ENCODE measurements at places on chromosomes 6 and 20.

GRCh38 chr6:54805077-54805476 is 41.5 kb upstream of the FAM83B start:
- no peak for DNase-seq

- no peak for DNase-seq
Measured at GRCh38 chr20:6908673-6909072, 141.2 kb downstream of the BMP2 start.

GRCh38 chr6:2810092-2810671 is 31.5 kb downstream of the SERPINB1 start:
- no peak for DNase-seq

- DNase-seq = no peak
Measured at GRCh38 chr6:139534472-139535115, 160.1 kb upstream of the CITED2 start.

GRCh38 chr20:53929974-53930650 is 140.3 kb downstream of the BCAS1 start:
- DNase-seq = no peak

DNA sequence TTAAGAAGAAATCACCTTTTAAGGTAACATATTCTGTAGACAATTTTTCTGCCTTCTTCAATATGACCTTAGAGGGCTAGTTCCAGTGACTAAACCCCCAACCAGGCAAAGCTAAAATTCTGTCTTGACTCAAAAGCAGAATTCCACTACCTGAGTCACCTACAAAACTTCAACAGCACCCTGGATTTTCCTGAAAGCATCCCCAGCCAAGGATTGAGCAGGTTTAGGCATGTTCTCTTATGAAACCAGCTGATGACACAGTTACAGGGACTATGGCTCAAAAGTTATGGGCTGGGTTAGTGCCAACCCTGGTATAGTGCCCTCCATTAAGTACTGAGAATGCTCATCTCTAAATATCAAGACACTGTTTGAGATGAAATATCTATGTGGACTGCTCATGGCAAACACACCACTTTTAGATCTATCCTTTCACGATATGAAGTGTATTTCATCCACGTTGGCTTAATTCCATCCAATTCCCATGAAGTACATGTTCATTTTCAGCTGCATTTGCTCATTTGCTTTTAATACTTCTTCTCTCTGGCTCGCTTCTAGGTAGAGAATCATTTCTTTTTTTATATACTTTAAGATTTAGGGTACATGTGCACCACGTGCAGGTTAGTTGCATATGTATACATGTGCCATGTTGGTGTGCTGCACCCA is 53.6 kb upstream of the TNFAIP3 start:
- DNase-seq = no peak

DNA sequence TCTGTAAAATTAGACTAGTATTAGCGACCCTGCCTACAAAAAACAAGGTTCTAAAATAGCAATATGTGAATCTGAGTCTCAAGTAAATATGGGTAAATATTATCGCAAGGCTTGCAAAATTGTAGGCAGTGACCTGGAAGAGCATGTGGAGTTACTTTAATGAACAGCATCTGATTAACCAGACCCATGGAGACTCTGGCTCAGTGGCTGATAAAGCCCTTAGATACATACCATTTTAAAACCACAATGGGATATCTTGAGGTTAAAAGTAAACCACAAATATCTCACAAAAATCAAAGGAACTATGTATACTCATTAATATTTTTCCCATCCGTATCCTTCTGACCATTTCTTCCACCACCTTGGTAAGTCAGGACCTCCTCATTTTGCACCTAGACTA is 187.0 kb downstream of the MTFR2 start:
- DNase-seq = no peak

DNA sequence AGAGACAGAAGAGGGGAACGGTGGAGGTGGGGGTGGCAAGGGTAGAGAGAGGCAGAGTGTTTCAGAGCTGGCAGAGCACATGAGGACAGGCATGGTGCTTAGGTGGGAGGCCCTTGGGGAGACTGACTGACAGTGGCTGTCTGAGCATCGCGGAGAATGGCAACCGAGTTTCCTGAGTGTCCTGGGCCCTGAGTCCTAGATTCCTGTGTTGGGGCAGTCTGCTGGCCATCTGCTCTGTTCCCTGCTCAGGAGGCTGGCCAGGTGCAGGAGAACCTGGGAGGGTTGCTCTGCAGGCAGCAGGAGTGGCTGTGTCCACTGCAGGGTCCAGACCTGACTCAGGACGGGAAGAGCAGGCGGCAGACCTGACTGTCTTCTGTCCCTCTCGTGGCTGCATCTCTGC is 248.9 kb downstream of the LRFN2 start:
- DNase-seq = no peak

DNA sequence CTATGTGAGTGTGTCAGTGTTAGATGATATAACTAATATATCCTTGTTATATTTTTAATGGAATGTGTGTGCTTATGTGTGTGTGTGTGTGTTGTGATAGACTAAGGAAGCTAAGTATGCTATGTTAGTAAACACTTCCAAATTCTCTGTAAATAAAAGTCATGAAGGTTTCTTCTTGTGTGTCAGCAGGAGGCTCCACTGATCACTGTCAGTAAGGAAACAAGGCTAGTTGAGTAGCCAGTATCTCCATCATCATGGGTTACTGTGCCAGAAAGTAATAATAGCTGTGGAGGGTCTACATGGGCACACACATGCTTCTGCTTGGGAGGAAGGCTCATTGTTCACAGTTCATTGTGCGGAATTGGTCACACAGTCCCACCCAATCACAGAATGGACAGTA is 302.8 kb upstream of the RNF217 start:
- DNase-seq = no peak

- DNase-seq = no peak
Measured at GRCh38 chr6:43219814-43220213, 9.5 kb downstream of the DNPH1 start.

DNA sequence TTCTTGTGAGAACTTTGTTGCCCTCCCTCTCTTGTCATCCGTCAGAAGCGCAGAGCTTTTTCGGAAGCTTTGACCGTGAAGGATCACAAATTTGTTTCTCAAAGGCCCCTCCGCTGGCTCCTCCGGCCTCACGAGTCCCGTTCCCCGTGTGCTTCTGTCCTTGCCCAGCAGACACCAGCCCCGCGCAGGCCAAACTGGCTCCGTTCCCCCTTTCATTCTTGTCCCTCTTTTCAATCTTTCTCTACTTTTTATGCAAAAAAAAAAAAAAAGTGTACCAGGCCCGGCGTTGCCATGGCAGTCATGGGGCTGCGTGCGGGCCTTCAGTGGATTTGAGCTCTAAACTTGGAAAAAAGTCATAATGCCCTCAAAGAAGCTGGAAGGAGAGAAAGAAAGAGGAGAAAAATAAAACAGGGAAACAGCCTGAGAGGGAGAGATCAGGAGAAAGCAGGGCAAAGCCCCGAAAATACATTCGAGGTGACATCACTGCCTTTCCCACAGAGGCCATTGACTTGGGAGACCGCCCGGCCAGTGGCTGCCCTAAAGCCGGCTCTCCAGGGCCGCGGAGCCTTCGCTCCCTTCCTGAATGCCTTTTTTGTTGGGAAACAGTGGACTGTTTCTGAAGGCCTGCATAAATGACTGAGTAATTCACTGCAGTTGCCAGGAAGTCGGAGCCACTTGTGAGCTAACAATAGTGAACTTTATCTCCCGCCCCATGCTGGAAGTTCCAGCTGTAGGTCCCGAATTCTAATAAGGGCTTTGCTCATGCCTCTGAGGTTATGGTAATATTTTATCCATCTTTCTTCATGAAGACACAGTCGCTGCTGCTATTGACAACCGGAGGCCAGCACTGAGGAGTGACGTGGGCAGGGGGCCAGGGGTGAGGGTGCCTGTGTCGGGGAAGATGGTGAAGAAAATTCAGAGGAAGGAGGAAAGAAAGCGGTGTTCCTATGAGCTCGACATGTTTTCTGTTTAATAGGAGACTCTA is 670.9 kb downstream of the QKI start:
- no peak for DNase-seq

DNA sequence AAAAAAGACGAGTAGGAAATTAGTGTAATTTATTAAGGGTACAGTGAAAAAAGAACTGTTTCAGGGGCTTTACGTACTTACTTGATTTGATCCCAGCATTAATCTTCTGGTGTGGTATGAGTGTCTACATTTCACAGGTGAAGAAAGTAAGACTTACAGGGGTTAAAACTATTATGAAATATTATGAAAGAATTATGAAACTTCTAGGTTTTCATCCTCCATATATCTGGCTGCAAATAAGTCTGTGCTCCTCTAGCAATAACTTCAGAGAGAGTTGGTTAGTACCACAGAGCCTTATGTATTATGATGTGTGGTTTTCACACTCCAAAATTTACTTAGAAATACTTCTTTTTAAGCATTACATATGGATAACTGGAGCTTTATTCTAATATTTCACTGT is 41.9 kb downstream of the ZFAND3 start:
- no peak for DNase-seq

DNA sequence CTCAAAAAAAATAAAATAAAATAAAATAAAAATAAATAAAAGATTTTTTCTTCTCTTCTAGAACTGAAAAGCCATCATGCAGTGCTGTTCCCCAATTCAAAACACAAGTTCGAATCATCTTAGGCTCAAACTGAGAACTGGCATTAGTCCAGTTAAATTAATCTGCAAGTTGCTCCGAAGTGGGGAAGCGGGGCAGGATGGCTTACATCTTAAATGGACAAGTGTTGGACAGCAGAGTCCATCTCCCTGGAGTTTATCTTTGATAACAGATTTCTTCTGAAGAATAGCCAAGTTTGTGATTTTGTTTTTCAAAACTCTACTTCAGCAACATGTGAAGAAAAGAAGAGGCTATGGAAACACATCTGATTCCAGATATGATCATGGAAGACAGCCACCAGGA is 111.3 kb upstream of the ASF1A start:
- DNase-seq = no peak

GRCh38 chr6:73579389-73579788 is 58.6 kb upstream of the EEF1A1 start:
- no peak for DNase-seq

DNA sequence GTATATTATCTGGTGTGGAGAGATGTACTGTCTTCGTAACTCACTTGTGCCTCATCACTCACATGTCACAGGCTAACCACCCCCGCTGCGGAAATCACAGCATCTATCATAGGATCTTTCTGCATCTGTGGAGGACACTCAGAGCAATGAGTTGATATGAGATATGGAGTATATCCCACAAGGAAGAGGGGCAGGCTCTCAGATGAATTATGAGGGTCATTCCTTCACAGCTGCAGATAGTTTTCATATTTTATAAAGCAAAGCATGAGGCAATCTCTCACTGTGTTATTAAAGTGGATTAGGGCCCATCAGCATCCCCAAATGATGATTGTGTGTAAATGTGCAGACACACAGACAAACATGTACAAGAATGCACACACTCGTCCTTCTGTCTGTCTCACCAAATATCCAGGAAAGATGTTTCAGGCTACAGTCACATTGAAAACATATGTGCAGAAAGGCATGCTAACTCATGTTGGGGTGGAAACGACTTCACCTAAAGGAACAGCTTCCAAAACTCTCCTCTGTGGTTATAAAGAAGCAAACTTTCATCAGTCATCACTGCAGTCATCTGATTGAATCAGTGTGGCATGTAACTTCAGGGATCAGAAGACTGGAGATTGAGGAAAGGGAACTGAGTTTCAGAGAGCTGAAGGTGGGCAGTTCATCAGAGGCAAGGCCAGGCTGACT is 164.7 kb downstream of the FOXC1 start:
- DNase-seq = no peak

GRCh38 chr6:167311286-167311685 is 13.6 kb upstream of the TTLL2 start:
- DNase-seq = no peak

DNA sequence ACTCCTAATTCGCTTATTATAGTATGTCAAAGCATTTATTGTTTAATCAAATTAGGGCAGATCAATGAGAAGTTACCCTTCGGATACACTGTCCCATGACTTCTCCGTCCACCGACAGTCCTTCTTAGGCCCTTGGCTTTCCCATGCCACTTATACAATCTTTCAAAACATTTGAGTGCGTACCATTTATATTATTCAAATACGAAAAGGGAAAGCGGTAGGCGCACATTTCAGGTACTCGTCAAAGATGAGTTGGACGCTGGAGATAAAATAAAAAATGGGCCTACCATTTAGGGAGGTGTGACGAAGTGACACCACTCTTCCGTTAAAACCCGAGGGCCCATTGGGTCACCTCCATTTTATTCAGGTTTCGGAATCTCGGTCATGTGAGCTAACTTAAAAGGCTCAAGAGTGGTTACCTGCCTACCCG is 542 bp upstream of the AFG1L start:
- no peak for DNase-seq

GRCh38 chr20:59224236-59224635 is 60.6 kb downstream of the ZNF831 start:
- DNase-seq = no peak

DNA sequence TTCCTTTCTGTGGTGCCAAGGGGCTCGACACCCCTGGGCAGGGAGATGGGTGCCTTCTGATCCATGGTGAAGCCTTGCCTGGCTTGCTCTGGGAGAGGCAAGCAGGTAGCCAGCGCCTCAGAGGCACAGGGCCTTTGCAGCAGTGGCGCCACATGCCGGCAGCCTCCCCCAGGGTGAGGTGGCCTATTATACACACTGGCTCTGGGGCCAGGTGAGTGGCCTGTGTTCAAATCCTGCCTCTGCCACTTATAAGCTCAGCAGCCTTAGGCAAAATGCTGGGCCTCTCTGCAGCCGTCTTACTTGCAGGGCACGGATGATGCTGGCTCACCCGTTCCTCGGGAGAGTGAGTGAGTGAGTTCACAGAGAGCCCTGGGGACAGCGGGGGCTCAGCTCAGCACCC is 176.9 kb downstream of the TFAP2C start:
- DNase-seq = no peak

GRCh38 chr6:69816026-69816425 is 19.2 kb upstream of the LMBRD1 start:
- DNase-seq = no peak

DNA sequence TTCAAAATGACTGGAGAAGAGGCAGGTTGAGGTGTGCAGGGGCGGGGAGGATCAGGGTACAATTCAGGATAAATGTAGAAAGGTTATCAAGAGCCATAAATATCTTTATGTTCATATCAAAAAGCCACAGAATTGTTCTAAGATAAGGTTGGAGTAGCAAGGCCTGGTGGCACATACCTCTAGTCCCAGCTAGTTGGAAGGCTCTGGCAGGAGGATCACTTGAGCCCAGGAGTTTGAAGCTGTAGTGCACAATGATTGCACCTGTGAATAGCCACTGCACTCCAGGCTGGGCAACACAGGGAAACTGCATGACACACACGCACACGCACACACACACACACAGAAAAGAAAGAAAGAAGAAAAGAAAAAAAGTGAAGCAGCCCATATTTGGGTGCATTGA is 194.8 kb downstream of the GRIK2 start:
- no peak for DNase-seq

DNA sequence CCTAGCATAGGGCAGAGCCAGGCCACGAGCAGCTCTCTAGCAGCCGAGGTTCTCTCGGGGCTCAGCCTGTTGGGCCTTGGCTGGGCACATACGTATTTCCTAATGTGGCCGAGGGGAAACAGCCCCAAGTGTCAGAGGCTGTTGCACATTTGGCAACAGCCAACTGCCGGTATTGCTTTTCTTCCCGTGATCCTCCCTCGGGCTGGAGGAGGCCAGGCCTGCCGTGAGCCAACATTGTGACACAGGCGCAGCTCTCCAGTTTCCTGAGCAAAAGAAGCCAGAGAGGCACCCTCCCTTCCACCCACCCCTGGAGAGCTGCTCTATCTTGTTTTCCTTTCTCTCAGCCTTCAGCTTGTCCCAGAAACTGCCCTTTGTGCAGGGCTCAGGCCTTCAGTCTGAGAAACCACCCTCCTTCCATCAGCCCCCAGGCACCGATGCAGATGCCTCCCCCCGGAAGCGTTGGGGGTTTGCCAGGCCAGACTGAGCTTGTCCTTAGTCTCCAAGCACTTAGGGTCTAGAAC is 5.1 kb upstream of the BPI start:
- no peak for DNase-seq

- no peak for DNase-seq
Measured at GRCh38 chr6:144768551-144769075, 483.5 kb downstream of the UTRN start.
